ENCODE measurements at places on chromosomes 3 and 15.

- DNase-seq: no peak
Measured at GRCh38 chr15:44034933-44035624, 160.0 kb downstream of the FRMD5 start.

DNA sequence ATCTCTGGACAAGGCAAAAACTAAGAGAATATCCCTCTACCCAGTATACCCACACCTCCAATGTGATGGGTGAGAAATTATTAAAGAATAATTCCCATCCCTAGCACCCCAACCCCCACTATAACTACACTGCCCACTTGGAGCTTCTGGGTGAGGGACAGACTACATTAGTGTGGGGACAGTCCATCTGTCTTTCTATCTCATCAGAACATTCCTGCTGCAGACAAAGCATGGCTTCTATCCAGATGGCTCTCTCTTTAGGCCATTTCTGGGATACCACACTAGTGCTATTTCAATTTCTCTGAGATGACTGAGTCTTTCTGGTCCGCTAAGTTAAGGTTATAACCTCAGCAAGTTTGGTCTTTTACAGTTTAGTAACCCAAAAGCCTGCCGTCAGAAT, 6.6 kb downstream of the CSNK1G1 start:
- DNase-seq: no peak

- DNase-seq: no peak
Measured at GRCh38 chr3:57998366-57999283, 9.6 kb upstream of the FLNB start.

- DNase-seq: no peak
Measured at GRCh38 chr15:76433798-76434400, 97.3 kb downstream of the ISL2 start.

GRCh38 chr3:32973982-32974381, 22.5 kb downstream of the CCR4 start:
- DNase-seq: no peak

DNA sequence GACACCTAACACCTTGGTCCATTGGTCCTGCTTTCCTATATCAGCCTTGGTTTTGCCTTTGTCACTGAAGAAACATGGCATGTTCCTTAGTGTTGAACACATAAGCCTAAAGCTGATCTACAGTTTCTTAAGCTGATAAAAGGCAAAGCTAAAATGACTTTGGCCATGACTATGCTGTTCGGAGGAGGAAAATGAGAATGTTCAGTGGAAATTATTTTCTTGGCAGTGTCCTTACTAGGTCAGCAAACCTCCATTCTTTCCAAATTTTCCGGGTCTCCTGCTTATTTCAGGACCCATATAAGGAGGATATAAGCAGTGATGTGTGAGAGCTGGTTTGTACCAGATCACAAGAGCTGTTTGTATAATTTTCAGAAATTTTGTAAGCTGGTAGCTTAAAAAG, 832.9 kb upstream of the CFAP20DC start:
- DNase-seq: no peak

DNA sequence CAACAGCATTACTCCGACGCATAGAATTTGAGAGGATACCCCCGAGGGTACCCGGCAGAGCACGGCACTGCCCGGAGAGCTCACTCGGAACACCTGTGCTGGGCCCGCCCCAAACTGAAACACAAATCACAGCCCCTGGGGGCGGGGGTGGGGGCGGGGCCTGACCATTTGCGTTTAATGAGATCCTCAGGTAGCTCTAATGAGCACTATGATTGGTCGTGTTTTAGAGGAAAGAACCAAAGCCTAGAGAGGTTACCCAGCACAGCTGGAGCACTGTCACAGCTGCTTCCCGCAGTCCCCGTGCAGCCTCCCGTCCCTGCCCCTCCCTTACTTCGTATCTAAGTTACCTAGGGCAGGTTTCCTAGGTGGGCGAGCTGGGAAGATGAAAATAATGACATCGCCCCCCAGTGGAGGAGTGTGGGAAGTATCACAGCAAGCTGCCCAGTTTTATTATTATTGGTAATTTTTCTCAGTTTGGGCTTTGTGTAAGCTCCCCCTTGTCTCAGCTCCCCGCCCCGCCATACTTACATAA, 187.1 kb downstream of the PDE8A start:
- DNase-seq: no peak

DNA sequence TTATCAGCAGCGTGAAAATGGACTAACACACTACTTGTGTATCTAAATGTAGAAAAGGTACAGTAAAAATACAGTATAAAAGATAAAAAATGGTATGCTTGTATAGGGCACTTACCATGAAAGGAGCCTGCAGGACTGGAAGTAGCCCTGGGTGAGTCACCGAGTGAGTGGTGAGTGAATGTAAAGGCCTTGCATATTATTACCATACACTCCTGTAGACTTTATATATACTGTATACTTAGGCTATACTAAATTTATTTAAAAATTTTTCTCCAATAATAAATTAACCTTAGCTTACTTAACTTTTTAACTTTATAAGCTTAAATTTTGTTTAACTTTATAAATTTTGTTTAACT, 67.2 kb upstream of the TSPAN3 start:
- no peak for DNase-seq

- peak; percentile 90 for DNase-seq
Measured at GRCh38 chr15:78065284-78065872, 12.1 kb downstream of the TBC1D2B start.

- no peak for DNase-seq
Measured at GRCh38 chr15:101322854-101323477, 27.9 kb upstream of the SNRPA1 start.

DNA sequence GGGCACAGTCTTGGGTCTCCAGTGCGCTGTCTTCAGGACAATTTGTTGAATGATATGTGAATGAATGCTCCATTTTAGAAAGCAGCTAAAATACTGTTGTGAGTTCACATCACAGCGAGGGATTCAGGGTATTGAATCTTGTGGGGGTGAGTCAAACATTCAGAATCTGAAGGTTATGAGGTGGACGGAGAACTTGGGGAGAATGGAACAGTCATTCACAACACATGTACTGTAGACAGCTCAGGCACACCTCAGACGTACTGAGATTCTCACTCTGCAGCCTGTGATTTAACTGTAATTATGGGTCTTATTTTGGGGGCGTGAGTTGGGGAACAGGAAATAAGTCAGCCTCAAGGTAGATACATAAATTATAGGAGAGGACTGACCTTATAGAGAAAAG, 13.9 kb downstream of the CRYBG3 start:
- DNase-seq: no peak

- DNase-seq: no peak
Measured at GRCh38 chr3:120909602-120909878, 1.5 kb downstream of the STXBP5L start.

Data from brain pericyte (primary cell).